ENCODE measurements at places on chromosomes 5 and 9.

DNA sequence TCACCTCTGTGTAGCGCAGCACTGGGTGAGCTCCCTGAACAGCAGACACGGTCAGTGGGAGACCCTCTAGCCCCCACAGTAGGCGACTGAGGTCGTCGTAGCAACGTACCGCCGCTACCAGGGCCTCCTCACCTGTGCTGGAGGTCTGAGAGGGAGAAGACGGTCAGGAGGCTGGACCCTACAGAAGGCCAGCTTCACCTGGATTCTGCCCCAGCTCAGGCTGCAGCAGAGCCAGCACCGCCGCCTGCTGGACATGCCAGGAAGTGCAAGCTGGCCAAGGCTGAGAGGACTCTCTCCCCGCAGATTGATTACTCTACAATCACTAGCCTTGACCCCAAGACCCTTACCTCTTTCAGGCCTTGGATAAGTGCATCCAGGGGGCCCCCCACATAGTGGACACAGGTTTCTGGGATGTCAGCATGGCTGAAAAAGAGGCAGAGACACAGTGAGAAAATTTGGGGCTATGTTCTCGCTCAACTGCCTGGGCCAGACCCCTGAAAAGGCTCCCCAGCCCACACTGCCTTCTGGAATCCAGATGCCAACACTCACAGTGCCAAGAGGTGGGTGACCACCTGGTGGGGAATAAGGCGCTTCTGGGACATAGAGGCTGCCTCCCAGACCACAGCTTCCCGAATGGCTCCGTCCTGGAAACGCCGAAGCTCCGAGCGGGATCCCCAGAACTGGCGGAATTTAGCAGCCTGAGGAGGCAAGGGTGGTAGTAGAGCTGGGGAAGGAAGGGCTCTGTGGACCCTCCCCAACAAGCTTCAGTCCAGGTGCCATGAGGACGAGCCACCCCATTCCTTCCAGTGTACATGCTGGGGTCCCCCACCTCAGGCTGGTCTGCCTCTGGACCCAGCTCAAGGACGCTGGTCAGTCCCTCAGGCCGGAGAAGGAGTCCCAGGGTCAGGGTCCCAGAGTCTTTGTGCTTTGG lies 6.9 kb downstream of the NOL6 start:
- DNase-seq, result no peak

GRCh38 chr5:149072376-149072775 lies 9.5 kb upstream of the SH3TC2 start:
- no peak for DNase-seq

DNA sequence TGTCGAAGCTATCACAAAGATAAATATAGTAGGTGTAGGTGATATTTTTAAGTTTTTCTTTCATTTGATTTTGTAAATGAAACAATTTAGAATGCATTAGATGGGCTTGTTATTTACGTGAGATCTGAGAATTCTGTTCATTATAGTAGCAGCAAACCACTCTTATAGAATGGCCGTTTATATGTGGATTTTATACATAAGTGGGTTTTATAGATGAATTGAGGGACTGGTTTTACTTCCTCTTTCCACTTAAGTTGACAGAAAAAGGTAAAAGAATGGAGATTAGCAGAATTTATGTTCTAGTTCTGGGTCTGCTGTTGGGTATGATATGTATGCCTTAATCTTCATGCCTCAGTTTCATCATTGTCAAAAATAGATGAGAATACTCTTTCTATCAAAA lies 5.6 kb downstream of the RMI1 start:
- DNase-seq, result no peak

DNA sequence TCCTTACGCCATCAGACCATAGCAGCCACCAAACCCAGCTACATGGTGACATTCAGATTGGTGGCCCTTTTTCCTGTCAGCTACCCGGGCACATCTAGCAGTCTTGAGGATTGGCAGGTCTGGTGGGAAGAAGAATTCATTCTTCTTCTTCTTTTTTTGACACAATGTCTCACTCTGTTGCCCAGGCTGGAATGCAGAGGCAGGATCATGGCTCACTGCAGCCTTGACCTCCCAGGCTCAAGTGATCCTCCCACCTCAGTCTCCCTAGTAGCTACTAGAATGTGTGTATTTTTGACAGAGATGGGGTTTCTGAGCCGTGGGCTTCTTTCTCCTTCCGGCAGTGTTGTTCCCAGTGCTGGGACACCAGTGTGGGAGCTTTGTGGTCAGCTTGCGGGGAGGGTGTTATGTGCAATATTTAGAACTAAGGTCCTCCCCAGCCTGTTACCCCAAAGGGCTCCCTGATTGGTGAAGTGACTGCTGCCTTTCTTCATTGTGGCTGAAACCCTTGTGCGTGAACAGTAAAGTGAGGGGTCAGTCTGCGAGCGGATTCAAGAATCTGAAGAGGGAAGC lies 3.4 kb downstream of the NTMT1 start:
- no peak for DNase-seq

- no peak for DNase-seq
These were observed 57.7 kb upstream of the MAST4 start for GRCh38 chr5:66538531-66538930.

- DNase-seq, result no peak
These were observed 11.5 kb upstream of the SLC31A2 start for GRCh38 chr9:113139225-113139829.

GRCh38 chr9:100443781-100444768 lies 17.1 kb downstream of the MSANTD3 start:
- DNase-seq, result no peak

DNA sequence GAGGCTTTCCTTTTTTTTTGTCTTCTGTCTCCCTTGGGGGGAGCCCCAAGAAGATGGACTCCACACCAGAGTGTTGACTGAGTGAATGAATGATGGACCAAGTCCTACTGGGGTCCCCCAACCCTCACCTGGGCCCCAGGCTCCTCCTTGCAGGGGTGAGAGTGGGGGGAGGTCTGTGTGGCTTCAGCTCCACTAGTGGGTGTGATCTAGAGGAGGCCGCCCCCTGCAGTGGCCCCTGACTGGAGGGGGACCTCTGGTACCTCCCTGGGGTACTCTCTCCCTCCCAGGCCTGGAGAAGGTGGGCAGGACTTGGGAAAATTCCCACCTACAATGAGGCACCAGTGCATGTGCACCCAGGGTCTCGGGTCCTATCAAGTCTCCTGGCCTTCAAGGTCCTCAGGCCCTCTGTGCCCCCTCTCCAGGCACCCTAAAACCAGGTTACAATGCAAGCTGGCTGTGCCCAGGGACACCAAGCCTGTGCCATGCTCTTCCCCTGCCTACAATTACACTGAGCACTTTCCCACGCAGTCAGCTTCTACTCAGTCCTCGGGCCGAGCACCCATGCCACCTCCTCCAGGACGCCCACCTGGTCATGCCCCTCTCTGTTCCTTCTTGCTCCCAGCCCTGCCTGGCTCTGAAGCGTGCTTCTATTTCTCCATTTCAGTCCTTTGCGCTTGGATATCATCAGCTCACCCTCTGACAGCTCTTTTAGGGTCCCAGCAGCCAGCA lies 117.2 kb upstream of the PHYKPL start:
- DNase-seq, result no peak

GRCh38 chr5:61837788-61838187 lies 468.2 kb upstream of the KIF2A start:
- no peak for DNase-seq

DNA sequence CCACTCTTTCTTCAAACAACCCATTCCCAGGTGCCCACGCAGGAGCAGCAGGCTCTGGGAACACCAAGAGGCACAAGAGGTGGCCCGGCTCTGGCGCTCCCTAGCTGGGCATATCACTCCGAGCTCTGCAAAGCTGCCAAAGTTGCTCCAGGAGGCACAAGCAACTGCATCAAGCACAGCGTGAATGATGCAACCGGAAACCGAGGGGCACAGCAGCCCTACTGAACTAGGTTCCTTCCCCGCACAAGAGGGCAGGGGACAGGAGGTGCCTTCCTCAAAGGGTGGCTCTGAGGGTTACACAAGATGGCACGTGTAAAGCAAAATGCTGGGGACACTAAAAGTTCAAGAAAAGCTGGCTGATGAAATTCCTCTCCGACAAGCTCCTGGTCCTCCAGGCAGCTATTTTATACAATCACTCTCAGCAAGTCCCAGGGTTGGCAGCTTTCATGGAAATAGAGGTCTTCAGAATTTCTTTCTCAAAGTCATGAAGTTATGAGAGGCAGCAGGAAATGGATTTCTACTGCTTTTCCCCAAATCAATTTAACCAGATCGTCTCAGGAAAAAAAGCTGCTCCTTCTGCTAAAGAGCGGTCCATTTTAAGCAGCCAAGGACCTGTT lies 22.9 kb downstream of the PSMB7 start:
- DNase-seq, result no peak

DNA sequence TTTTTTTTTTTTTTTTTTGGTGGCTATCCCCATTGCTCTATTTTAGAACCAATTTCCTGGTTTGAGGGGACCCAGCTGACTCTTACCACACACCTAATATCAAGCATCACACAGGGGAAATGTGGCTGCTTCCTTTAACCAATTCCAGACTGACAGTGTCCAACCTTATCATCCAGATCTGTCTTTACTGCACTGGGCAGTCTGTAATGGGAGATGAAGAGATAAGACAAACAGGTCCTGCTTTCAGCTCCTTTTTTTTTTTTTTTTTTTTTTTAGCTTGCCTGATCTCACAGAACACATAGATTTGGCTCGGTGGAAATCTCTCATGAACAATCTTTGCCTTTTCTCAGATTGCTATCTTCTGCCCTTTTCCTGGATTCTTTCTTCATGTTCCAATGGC lies 198.8 kb upstream of the TYRP1 start:
- no peak for DNase-seq

DNA sequence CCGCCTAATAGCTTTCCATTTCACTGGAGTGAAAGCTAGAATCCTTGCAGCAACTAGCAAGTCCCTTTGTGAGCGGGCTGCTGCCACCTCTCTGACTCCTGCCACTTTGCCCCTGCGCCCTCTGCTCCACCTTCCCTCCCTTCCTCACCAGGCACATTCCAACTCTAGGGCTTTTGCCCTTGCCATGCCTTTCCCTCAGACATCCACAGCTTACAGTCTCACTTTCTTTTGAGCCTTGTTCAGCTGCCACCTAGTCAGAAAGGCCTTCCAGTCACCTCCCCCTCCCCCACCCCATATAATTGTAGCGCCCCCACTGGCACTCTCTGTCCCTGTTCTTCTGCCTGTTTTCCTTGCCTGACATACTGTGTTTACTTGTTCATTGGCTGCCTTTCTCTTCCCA lies 31.0 kb downstream of the CYSTM1 start:
- DNase-seq, result no peak

- no peak for DNase-seq
These were observed 40.5 kb upstream of the CDH18 start for GRCh38 chr5:20028506-20028905.

DNA sequence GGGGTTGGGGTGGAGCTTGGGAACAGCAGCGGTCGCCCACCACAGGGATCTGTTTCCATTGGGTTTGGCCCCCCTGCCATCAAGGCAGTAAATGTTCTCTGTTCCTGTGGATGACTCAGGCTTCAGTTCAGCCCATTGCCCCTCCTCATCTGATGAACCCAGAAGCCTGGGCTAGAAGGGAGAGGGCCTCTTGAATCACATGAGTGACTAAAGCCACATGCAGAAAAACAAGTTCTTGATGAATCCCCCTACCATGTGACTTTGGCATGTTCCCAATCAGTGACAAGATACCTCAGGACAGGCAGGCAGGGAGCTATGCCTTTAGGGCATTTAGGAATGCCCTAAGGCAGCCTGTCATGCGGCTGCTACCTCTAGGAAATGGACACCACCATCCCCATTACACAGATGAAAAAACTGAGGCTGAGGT lies 2.5 kb downstream of the SH3PXD2B start:
- DNase-seq, result no peak

- no peak for DNase-seq
These were observed 356.4 kb upstream of the GRAMD2B start for GRCh38 chr5:126066836-126067235.

- DNase-seq, result no peak
These were observed 1.8 kb downstream of the SKP2 start for GRCh38 chr5:36153726-36154125.

DNA sequence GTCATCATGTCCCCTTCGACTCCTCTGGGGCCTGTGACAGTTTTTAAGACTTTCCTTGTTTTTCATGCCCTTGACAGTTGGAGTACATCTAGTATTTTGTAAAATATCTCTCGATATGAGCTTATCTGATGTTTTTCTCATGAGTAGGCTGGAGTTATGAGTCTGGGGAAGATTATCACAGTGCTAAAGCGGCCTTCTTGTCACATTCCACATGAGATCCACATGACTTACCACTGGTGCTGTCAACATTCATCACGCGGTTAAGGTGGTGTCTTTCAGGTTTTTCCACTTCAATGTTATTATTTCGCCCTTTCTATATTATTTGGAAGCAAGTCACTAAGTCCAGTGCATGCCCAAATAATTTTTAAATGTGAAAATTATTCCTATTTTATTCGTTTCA lies 17.1 kb upstream of the CAST start:
- DNase-seq, result no peak

GRCh38 chr5:149658299-149658698 lies 71.8 kb upstream of the PPARGC1B start:
- no peak for DNase-seq
